ENCODE measurements at places on chromosomes 1 and 21. TPM values are rescaled to one million over a fixed set of nuclear protein-coding genes. Genes with fewer than 3 reads are reported as not detected.

Gene RRP1B
- total RNA-seq, result 23.1 TPM

Gene SPATC1L
- total RNA-seq, result 2.5 TPM

Gene SPRR2F
- not detected for total RNA-seq

Gene SPRR2G
- 56.6 TPM for total RNA-seq

Gene OR2L5
- not detected for total RNA-seq

Gene TARBP1
- total RNA-seq, result 21.1 TPM

Gene CLIC6
- total RNA-seq, result 4.7 TPM

Gene LRRC71
- not detected for total RNA-seq

Gene BATF3
- 0.25 TPM for total RNA-seq

Gene SLC22A15
- 7.2 TPM for total RNA-seq

Gene CCDC17
- 4.6 TPM for total RNA-seq

GRCh38 chr21:46130831-46131587, 24.4 kb downstream of the FTCD start:
- DNase-seq, result no peak
- no peaks in the 10 kb centered on the region for H3K27me3 ChIP-seq
- H3K27ac ChIP-seq, result no peak overlapping the region
- H3K4me3 ChIP-seq, result no peak overlapping the region

DNA sequence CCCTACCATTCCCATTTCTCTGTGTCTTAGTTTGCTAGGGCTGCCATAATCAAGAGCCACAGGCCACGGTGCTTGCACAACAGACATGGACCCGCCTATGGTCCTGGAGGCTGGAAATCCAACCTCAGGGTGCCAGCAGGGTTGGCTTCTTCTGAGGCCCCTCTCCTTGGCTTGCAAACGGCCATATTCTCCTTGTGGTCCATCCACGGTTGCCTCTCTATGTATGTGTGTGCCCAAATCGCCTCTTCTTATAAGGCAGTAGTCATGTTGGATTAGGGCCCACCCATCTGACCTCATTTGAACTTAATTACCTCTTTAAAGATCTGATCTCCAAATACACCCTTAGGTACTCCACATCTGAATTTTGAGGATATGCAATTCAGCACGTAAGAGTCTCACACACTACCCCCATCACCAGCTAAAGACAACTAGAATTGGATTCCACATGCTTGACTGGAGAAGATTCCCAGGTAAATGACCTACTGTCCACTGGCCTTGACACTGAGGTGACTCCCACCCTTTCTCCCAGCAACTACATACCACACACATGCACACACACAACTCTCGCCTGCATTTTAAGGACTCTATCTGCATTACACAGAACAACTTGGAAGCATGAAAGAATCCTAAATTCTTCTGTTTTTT, 28.3 kb upstream of the TMEM51 start:
- H3K27me3 ChIP-seq, result no peaks in the 10 kb centered on the region
- H3K36me3 ChIP-seq, result no peaks in the 10 kb centered on the region
- H3K27ac ChIP-seq, result no peak overlapping the region
- no peak overlapping the region for H3K4me3 ChIP-seq
- peaks cover 3% of the 10 kb centered on the region for H3K4me1 ChIP-seq

DNA sequence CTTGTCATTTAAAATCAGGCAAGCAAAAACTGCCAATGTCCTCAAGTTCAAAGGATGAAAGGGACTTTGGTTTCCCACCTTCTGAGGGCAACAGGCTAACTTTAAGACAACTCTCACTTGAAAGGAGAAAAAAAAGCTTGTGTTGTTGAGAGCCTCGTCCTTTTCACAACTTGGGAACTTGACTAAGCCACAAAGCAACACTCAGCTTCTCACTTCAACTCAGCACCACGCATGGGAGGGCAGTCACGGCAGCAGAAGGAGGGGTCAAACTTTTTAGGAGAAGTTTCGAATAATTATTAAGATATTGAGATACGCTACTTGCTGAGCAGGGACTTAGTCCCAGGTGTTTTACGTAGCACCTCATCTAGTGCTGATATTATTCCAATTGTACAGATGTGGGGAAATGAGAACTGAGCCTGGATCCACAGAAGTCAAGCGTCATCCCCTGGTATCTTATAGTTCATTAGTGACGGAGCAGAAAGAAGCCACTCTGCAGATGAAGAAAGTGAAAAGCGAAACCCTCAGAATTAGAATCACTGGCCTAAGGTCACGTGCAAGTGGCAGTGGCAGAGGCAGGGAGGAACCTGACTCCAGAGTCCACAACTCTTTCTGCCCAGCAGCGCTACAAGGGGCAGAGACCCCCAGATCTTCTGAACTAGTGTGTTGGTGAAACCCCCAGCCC, 83.6 kb downstream of the JAK1 start:
- H3K4me3 ChIP-seq, result no peak overlapping the region
- no peak overlapping the region for H3K27ac ChIP-seq
- no peaks in the 10 kb centered on the region for H3K27me3 ChIP-seq
- DNase-seq, result no peak

DNA sequence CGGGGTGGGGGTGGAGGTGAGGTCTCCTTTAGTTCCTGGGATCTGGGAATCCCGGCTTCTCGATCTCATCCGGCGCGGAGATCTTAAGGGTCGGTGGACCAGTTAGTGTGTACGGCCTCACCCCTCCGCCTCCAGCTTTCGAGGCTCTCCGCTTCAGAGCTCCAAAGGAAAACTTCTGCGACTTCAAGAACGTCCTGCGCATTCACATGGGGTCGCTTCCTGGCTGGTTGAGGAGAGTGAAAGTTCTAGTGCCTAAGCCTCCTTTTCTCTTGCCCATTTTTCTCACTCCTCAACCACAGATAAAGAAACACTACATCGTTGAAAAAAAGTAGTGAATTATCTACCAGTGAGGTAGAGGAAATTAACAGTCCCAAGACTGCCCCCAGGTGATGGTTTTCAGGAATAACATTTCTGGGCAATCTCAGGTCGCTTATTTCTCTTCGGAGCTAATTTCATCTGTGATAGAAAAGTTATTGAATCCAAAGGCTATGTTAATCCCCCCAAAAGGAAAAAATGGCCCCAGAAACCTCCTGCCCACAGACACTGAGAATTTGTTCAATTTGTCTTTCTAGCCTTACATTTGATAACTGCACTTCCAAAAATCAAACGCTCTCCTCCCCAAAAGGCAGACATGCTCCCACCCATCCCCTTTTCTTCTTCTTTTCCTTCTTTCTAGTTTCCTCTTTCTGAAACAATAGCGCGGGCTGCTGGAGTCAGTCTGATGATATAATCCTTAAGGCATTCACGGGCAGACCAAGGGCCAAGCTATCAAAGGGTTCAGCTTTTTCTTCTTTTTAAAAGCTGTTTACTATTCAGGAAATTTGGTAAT, 20.6 kb upstream of the TBX15 start:
- H3K4me3 ChIP-seq, result peak overlapping the region; percentile 45
- peaks cover 53% of the 10 kb centered on the region for H3K27me3 ChIP-seq
- peaks cover 32% of the 10 kb centered on the region for H3K4me1 ChIP-seq

GRCh38 chr1:44347280-44347679, 7.8 kb downstream of the ERI3 start:
- no peak overlapping the region for H3K4me3 ChIP-seq
- peaks cover 4% of the 10 kb centered on the region for H3K36me3 ChIP-seq
- no peak for DNase-seq
- H3K4me1 ChIP-seq, result peaks cover 15% of the 10 kb centered on the region
- H3K27me3 ChIP-seq, result no peaks in the 10 kb centered on the region
- H3K27ac ChIP-seq, result no peak overlapping the region

GRCh38 chr1:164265232-164265631, 293.8 kb upstream of the PBX1 start:
- H3K4me1 ChIP-seq, result no peaks in the 10 kb centered on the region
- no peak for DNase-seq
- H3K36me3 ChIP-seq, result no peaks in the 10 kb centered on the region
- no peak overlapping the region for H3K27ac ChIP-seq
- H3K4me3 ChIP-seq, result no peak overlapping the region

- no peaks in the 10 kb centered on the region for H3K36me3 ChIP-seq
- peaks cover 9% of the 10 kb centered on the region for H3K4me1 ChIP-seq
- H3K27me3 ChIP-seq, result no peaks in the 10 kb centered on the region
- no peak overlapping the region for H3K4me3 ChIP-seq
- H3K27ac ChIP-seq, result no peak overlapping the region
Measured at GRCh38 chr21:35780983-35781382, 279.3 kb downstream of the SETD4 start.

- peaks cover 18% of the 10 kb centered on the region for H3K4me1 ChIP-seq
- no peak overlapping the region for H3K4me3 ChIP-seq
- DNase-seq, result no peak
- H3K36me3 ChIP-seq, result no peaks in the 10 kb centered on the region
Measured at GRCh38 chr1:8845104-8846097, 28.0 kb upstream of the RERE start.

GRCh38 chr1:226444901-226445300, 37.0 kb upstream of the PARP1 start:
- H3K27ac ChIP-seq, result no peak overlapping the region
- H3K27me3 ChIP-seq, result peaks cover 5% of the 10 kb centered on the region
- H3K4me1 ChIP-seq, result no peaks in the 10 kb centered on the region
- no peak overlapping the region for H3K4me3 ChIP-seq
- H3K36me3 ChIP-seq, result no peaks in the 10 kb centered on the region
- no peak for DNase-seq

GRCh38 chr1:240516069-240516468, 95.9 kb downstream of the GREM2 start:
- H3K27me3 ChIP-seq, result no peaks in the 10 kb centered on the region
- H3K4me3 ChIP-seq, result no peak overlapping the region
- H3K36me3 ChIP-seq, result no peaks in the 10 kb centered on the region
- no peak overlapping the region for H3K27ac ChIP-seq
- no peaks in the 10 kb centered on the region for H3K4me1 ChIP-seq

- peaks cover 17% of the 10 kb centered on the region for H3K27me3 ChIP-seq
- no peak overlapping the region for H3K27ac ChIP-seq
- no peak for DNase-seq
- peaks cover 12% of the 10 kb centered on the region for H3K36me3 ChIP-seq
- H3K4me1 ChIP-seq, result peaks cover 5% of the 10 kb centered on the region
Measured at GRCh38 chr1:175154629-175155472, 37.7 kb downstream of the KIAA0040 start.

DNA sequence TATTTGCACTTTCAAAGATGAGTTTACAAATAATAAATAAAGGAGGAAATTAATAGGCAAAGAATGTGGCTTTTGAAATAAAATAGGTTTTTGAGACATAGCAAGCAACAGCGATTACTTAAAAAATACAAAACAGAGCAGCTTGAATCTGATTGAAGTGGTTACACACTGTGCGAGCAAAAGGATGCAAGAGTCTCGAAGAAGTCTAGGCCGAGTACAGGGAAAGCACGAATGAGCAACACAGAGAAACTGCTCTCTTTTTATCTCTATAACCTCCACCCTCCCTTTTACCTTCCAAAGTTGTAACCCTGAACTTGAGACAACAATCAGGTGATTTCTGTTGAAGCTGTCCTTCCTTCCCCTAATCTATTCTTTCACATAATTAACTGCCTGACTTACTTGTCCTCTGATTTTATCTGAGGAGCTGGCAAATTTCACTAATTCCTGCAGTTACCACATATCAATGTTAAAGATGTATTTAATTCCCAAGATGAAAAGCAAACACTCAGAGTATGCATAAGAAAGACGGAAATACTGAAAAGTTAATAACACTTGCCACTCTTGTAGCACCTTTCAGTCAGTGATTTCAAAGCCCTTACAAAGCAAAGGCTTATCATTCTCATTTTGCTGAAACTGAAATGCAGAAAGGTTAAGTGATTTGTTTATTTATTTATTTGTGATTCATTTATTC, 1030.1 kb downstream of the ADGRL2 start:
- H3K27me3 ChIP-seq, result no peaks in the 10 kb centered on the region
- H3K36me3 ChIP-seq, result no peaks in the 10 kb centered on the region
- no peak overlapping the region for H3K27ac ChIP-seq
- H3K4me3 ChIP-seq, result no peak overlapping the region
- no peak for DNase-seq

GRCh38 chr1:232260861-232261260, 369.1 kb downstream of the SIPA1L2 start:
- H3K4me3 ChIP-seq, result no peak overlapping the region
- H3K36me3 ChIP-seq, result no peaks in the 10 kb centered on the region
- H3K4me1 ChIP-seq, result peaks cover 4% of the 10 kb centered on the region
- no peak for DNase-seq

GRCh38 chr1:1173793-1174415, at the start of gene TTLL10:
Gene TTLL10 (plus strand): TSS chr1:1173880. CDS start chr1:1179216, 5,336 bp downstream.
- H3K36me3 ChIP-seq, result no peaks in the 10 kb centered on the region
- H3K27me3 ChIP-seq, result peaks cover 74% of the 10 kb centered on the region
- DNase-seq, result peak; percentile 62
- H3K4me1 ChIP-seq, result no peaks in the 10 kb centered on the region

GRCh38 chr1:156814571-156815260, 1.9 kb downstream of the SH2D2A start:
- no peak overlapping the region for H3K27ac ChIP-seq
- DNase-seq, result no peak
- no peaks in the 10 kb centered on the region for H3K36me3 ChIP-seq
- peak overlapping the region; percentile 52 for H3K4me3 ChIP-seq
- H3K27me3 ChIP-seq, result no peaks in the 10 kb centered on the region

DNA sequence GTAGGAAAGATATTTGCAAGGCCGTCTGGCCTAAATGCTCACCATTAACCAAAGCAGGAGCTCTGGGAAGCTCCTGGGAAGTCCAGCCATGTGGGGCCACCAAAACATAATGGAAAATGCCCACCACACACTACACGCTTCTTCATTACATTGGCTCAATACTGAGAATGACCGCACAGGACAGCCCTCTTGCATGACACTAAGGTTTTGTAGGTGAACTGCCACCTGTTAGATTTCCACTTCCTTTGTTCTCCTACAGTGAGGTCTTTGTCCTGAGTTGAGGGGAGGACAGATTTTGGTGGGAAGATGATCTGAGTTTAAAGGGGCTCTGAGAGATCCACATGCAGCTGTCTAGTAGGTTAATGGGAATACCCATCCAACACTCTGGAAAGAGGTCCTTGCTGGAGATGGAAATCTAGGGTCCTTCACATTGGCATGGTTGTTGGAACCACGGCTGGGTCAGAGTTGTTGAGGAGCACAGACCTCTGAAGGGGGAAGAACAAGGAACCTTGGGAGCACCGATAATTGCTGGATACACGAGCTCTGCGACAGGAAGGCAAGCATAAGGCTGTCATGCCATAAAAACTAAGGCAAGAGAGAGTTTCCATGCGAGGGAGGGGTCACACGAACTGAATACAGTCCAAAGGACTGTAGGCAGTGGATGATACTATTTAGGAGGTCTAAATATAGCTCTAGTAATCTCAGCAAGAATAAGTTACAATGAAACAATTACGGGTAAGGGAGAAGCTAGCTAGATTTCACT, 105.5 kb upstream of the IRF2BP2 start:
- peak overlapping the region; percentile 69 for H3K27ac ChIP-seq
- H3K36me3 ChIP-seq, result no peaks in the 10 kb centered on the region
- H3K27me3 ChIP-seq, result no peaks in the 10 kb centered on the region
- H3K4me1 ChIP-seq, result peaks cover 48% of the 10 kb centered on the region

DNA sequence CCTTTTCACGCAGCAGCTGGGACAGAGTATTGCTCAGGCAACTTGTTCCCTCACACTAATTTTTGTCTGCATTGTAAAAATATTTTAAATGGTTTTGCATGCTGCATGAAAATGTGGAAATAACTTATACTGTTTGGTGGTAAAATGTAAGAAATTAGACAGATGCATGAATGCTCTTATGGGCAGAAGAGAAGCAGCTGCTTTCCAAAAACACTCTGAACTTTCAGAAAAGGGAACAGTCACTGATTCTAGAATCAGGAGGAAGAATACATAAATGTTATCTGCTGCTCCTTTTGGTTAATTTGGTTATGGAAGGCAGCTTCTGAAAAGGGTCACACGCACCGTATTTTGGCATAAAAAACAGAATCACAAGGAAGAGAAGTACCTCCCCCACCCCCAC, 87.0 kb upstream of the RUNX1 start:
- no peaks in the 10 kb centered on the region for H3K27me3 ChIP-seq
- no peak for DNase-seq
- no peak overlapping the region for H3K4me3 ChIP-seq
- peaks cover 4% of the 10 kb centered on the region for H3K4me1 ChIP-seq
- no peak overlapping the region for H3K27ac ChIP-seq

Measured in suprapubic skin (tissue), 4 donors.